ENCODE measurements at places on chromosomes 13 and 19.

DNA sequence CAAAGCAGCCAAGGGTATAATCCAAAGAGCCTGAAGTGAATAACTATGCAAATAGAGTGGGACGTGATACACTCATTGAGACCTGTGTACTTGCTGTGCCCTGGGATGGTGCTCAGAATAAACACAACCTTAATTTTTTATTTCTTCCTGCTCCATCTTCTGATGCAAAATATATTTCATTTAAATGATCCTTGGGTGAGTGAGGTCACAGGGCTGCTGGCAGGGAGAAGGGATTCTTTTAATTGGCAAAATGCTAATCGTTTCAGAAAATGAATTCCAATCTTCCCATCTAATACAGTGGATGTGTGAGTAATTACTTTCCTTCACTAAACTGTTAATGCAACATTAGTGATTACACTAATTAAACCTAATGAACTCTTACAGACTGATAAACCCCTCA is 63.5 kb downstream of the SIAH3 start:
- DNase-seq = no peak

DNA sequence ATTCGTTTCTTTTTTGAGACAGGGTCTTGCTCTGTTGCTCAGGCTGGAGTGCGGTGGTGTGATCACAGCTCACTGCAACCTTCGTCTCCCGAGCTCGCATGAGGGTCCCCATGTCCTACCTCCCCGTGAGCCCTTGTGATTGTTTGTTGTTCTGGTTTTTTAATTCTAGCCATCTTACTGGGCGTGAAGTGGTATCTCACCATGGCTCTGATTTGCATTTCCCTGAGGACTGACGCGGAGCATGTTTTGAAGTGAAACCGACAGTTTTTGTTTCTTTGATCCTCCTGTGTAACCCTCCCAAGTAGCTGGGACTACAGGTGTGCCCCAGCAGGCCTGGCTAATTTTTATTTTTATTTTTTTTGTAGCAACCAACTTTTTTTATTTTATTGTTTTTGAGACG is 21.7 kb downstream of the GNG7 start:
- DNase-seq = no peak

GRCh38 chr19:39342647-39343305 is 555 bp downstream of the SAMD4B start:
- DNase-seq = peak; percentile 72

DNA sequence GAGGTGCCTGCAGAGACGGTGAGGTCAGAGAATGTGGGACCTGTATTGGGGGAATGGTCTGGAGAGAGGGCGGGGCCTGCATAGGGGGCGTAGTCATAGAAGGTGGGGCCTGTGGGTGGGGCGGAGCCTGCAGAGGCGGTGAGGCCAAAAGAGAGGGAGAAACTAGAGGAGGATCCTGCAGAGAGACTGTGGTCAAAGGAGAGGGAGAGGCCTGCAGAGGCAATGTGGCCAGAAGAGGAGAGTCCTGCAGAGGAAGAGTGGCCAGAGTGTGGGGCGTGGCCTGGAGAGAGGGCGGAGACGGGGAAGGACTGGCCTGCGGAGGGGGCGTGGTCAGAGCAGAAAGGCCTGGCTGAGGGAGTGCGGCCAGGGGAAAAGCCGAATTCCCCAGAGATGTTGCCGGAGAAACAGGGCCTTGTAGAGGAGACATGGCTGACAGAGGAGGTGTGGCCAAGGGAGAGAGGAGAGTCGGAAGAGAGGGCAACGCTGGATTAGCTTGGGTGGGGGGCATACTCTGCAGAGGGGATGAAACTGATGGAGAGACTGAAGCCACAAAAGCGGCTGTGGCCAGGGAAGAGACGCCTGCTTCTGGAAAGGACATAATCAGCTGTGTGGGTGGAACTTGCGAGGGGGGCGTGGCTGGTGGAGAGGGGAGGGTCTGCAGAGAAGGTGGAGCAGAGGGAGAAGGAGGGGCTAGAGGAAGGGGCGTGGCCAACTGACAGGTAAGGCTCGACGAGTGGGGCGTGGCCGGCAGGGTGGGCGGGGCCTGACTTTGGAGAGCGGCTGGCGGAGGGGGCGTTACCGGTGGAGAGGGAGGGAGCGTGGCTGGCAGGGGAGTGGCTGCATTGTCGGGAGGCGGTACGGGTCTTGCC is 2.5 kb downstream of the PRR36 start:
- peak; percentile 92 for DNase-seq

- DNase-seq = no peak
Measured at GRCh38 chr13:47546391-47547225, 454.5 kb downstream of the SUCLA2 start.

- no peak for DNase-seq
Measured at GRCh38 chr13:90270226-90270625, 1077.3 kb upstream of the MIR17HG start.

- no peak for DNase-seq
Measured at GRCh38 chr13:105928048-105928447, 607.4 kb downstream of the EFNB2 start.

DNA sequence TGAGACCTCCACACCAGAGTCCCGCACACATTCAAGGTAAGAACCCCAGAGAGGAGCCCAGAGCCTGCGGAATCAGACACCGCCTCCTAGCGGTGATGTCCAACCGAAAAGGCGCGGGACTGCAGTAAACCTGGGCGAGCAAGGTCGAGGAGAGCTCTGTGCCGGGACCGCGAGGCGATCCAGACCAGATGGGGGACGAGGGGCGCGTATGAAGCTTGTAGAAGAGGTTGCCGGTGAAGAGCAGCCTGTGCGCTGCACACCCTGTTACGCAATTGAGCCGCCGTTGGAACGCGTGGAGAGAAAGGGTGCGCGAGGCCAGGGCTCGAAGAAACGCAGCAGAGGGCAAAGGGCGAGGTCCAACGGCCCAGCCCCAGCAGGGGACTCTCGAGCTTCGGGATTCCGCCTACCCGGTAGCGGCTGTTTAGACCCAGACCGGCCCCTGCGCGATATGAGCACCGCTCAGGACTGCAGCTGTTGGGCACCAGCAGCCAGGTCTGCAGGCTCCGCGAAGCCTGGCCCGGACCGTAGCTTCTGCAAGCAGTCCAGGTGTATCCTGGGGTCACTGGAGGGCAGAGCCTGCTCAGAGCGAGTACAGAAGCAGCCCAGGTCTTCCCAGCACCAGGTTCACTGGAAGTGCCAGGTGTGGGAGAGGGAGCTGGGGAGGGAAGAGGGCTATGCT is 65.9 kb upstream of the ZNF599 start:
- no peak for DNase-seq

GRCh38 chr13:39682310-39682709 is 26.8 kb downstream of the COG6 start:
- DNase-seq = no peak

DNA sequence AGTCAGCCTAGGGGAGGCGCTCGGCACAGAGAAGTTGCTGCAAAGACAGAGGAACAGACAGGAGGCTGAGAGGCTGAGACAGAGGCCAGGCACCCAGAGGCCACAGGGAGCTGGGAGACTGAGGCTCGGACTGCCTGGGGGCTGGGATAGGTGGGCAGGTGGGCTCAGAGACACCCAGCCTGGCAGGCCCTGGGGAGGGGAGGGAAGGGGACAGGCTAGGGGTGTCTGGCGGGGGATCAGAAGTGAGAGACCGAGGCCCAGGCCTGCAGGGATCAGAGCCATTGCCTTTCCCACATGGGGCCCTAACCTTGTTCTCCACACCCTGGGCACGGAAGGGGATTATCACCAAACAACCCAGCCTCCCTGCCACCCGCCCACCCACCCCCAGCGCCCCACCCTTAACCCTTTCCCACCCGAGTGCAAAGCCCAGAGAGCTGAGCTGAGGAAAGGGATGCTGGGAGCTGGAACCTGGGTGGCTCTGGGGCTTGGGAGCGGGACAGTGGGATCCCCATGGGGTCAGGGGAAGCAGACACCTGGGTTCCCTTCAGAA is 1.3 kb downstream of the NTN5 start:
- no peak for DNase-seq

DNA sequence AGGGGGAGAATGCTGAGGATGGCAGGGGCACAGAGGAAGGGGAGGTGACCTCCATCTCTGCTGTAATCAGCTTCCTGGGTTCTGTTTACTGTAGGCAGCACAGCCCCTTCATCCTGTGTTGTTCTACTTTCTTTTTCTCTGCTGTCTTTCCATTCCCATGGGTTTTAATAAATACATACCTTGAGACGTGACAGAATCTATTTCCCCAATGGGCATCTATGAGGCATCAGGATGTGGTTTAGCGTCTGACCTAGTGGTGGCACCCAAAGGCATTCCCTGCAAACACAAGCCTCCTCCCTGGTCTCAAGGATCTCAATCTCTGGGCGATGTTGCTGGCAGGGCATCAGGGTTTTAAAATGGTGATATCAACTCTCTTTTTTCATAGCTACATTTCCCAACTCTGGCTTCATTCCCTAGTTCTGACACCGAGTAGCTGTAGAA is 60.8 kb downstream of the ALOX5AP start:
- DNase-seq = no peak

- peak; percentile 66 for DNase-seq
Measured at GRCh38 chr13:109166804-109167203, 537.4 kb downstream of the MYO16 start.

DNA sequence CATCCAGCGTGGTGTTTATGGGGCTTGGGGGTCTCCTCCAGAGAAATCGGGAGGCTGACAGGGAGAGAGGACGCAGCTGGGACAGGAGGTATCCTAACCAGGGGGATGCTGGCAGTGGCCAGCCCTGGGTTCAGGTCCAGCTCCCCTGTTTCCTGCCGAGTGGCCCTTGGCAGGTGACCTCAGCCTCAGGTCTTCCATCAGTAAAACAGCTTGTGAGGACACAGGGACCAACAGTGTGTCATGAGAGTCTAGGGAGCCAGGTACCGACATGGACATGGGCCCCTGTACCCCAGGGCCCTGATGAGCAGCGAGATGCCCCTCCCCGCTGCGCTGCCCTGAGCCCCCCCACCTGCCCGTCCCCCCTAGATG is 19.6 kb downstream of the EVI5L start:
- DNase-seq = no peak

GRCh38 chr19:43765109-43765876 is 10.5 kb upstream of the SMG9 start:
- DNase-seq = no peak

DNA sequence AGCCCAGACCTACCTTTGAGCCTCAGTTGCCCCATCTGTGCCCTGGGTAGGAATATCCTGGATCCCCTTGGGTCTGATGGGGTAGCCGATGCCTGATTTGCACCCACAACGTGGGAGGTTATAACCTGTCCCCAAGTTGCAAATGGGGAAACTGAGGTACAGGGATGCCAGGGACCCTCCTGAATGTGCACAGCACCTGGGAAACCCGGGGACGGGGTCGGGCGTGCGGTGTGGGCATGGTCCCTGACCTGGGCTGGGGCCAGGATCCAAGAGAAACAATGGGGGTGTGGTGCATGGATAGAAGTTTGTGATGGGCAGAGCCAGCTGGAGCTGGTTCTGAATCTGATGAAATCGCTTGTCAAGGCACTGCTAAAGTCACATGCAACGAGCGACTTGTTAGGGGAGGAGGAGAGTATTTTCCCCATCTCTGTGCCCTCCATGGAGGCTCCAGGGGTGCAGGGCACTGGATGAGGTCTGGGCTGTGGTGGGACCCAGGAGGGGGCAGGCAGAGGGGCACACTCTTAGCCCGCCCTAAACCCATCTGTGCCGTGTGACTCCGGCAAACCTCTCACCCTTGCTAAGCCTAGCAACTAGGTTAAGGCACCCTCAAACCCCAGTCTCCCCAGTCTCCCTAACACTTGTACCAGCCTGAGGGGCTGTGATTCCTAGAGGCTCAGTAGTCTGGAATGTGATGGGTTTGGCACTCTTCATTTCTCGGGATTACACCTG is 749 bp downstream of the GDF15 start:
- DNase-seq = no peak

GRCh38 chr13:46953941-46954340 is 57.1 kb upstream of the HTR2A start:
- no peak for DNase-seq

GRCh38 chr13:25588336-25589060 is 216.7 kb downstream of the ATP8A2 start:
- no peak for DNase-seq

DNA sequence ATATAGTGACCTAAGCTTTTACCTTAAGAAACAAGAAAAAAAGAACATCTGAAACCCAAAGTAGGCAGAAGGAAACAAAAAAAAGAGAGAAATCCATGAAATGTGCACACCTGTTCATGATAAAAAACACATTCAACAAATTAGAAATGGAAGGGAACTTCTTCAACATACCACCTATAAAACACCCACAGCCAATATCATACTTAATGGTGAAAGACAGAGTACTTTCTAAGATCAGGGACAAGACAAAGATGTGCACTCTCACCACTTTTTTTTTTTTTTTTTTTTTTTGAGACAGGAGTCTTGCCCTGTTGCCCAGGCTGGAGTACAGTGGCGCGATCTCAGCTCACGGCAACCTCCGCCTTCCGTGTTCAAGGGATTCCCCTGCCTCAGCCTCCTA is 29.2 kb downstream of the ZNF45 start:
- DNase-seq = no peak

DNA sequence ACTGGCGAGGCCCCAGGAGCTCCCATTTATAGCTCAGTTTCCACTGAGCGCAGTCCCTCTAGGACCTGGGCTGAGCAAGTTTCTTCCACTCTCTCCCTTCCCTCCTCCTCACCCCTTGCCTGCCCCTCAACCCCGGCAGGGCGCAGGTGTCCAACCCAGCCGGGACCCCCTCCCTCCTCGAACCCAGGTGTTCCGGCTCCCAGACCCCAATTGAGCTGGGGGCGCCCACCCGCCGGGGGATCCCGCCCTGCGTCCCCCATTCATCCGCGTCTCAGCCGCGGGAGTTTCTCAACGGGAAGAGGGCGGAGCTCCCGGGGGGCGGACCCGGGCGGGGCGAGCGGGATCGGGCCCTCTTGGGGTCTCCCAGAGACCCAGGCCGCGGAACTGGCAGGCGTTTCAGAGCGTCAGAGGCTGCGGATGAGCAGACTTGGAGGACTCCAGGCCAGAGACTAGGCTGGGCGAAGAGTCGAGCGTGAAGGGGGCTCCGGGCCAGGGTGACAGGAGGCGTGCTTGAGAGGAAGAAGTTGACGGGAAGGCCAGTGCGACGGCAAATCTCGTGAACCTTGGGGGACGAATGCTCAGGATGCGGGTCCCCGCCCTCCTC is at the start of gene KIRREL2:
TSS of gene KIRREL2 (plus strand) at position 366 of the 604 bp plus-strand sequence. CDS start at position 575, 209 bp downstream.
- DNase-seq = no peak

DNA sequence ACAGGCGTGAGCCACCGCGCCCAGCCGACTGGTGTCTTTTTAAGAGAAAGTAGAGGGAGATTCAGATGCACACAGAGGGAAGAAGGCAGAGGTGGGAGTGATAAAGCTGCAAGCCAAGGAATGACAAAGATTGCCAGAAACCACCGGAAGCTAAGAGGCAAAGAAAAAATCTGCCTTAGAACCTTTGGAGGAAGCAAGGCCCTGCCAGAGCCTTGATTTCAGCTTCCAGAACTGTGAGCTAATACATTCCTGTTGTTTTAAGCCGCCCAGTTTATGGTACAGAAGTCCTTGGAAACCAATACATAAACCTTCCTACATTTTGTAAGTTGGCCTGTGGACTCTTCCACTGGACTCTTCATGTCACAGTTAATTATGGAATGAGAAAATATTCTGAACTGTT is 71.7 kb upstream of the SOX21 start:
- no peak for DNase-seq

DNA sequence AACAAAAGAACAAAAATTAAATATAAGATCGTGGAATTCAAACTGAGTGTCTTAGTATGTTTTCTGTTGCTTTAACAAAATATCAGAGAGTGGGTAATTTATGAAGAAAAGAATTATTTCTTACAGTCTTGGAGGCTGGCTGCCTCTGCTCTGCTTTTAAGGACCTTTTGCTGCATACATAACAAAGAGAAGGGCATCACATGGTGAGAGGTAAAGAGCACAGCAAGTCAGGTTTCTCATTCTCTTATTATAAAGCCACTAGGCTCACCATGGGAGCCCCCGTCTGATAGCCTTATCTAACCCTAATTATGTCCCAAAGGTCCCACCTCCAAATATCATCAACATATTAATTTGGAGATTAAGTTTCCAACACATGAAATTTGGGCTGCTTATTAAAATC is 231.3 kb downstream of the SLITRK6 start:
- no peak for DNase-seq

Data from sciatic nerve (tissue), 2 donors.